ENCODE measurements at places on chromosomes 16 and 17.

DNA sequence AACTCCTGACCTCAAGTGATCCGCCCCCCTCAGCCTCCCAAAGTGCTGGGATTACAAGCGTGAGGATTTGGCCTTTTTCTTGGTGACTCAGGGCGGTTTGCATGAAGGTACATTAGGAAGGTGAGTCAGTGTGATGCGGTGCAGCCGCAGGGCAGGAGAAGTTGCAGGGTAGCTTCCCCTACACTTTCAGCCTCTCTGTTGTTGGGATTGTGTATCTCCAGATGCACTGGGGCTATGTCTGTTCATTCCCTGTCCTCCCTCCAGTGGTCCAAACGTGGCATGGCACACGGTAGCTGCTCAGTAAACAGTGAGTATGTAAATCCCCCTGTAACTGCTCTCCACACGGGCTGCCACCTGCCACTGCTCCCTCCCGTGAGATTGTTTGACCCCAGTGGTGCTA is 109.1 kb upstream of the CDC42EP4 start:
- no peak for DNase-seq

GRCh38 chr17:49616601-49617131 is 41.0 kb downstream of the NXPH3 start:
- no peak for DNase-seq

DNA sequence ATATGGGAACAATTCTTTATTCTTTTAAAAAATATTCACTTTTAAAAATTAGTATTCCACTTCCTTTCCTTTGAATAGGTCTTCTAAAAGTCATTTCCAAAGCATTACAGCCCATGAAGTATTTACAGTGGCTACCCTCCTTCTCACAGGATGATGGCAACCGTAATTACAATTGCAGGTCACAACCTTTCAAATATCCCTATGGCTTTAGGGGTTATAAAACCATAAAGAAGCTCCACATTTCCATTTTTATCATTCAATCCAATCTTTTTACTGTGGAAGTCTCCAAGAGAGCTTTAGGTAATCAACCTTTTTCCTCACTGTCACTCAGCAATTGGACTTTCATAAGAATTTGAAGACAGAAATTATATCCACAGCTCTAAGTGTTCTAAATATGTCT is 488.9 kb upstream of the CA10 start:
- DNase-seq: no peak

DNA sequence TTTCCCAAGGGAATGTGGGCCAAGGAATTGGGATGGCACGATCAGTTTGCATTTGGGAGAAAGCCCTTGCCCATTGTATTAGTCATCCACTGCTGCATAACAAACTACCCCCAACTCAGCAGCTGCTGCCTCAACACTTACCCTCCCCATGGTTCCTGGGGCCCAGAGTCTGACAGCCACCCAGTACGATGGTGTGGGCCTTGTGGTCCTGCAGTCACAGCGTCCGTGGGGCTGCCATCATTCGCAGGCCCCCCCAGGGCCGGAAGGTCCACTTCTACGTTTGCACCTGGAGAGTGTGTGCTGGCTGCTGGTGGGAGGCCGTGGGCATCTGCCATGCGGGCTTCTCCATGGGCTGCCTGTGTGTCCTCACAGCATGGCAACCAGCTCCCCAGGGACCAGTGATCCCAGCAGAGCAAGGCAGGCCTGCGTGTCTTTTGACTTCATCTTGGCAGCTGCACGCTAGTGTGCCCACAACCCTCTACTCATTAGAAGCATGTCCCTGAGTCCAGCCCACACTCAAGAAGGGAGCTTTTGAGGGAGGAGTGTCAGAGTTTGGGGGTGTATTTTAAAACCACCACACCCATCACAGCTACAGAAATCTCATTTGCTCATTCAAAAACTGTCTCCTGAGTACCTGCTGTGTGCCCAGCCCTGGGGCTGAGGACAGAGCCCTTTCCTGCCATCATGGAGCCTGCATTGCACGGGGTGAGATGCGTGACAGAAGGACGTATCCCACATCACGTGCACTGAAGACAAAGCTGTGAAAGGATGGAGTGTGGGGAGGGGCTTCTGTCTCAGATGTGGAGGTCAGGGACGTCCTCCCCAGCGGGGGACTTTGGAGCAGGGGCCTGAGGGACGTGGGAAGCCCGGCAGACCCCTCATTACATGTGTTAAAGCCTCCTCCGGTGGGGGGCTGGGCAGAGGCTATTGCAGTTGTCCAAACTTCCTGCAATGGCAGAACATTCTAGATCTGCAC is 185.0 kb upstream of the ZNF469 start:
- no peak for DNase-seq

All from AG04450 (cell line).